ENCODE measurements at places on chromosomes 5 and 9.

DNA sequence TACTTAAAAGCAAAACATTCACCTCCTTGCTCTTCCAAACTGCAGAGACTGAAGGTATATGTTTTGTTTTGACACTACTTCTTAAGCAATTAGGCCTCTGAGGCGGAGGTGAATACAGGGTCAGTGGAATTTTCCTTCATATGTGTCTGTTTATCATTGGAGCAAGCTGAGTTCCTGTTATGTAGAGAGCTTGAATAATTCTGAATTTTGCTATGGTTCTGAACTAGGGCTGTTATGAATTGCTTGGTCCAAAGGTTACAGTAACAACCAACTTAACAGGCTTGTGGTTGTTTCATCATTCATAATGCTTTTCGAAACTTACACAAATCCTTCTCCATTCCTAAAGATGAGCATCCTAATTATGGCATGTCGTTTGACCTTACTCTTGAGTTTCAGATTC, 444.6 kb upstream of the MEF2C start:
- no peak for DNase-seq

- DNase-seq, result no peak
Measured at GRCh38 chr5:151076616-151077015, 4.2 kb downstream of the TNIP1 start.

GRCh38 chr9:89701221-89701798, 96.5 kb downstream of the GADD45G start:
- DNase-seq, result no peak

DNA sequence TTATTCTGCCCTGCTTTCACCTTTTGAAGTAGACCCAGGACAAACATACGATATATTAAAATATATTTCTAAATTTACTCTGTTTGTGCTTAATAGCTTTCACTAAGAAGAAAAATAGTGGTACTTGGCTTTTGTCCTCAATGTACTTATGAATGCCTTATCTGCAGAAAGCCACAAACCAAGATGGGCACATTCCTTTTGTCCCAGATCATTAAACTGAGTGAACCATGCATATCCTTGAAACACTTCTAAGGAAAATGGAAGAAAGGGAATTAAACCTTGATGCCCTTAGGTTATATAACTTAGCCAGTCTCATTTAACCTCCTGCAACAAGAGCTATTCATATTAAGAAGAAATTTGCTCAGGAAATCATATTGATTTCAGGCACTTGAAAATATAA, 553.8 kb upstream of the CDH9 start:
- no peak for DNase-seq

DNA sequence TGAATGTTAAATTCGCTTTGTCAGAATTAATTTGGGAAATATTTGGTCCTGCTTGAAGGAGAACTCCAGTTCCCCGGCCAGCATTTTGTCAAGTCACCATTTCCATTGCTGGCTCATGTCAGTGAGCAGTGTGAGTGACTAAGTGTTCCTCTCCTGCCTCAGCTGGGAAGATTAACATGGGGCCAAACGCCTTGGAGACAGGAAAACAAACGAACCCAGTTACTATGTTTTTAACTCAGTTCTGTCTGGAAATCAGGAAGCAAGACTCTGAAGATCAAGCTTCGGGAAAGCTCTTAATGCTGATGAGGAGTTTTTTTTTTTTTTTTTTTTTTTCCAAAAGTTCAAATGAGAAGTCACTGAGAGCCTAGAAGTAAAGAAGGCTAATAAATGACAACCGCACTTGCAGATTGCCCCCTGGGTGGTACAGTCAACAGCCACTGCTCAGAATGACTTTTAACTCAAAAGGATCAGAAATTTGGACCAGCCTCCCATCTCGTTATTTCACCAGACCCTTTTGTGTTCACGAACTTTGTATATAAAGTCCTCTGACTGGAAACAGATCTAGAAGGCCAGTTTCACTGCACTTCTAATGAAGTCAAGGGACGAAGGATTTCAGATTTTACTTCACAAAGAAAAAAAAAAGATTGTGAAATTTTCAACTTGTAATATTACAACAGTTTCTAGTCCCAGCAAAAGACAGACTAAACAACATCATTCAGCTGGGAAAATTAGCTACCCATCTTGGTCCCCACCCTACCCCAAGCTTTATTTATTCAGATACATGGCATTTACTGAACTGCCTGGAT, 121.3 kb downstream of the LHFPL2 start:
- no peak for DNase-seq

- DNase-seq, result no peak
Measured at GRCh38 chr9:129838707-129839259, 3.5 kb downstream of the USP20 start.

DNA sequence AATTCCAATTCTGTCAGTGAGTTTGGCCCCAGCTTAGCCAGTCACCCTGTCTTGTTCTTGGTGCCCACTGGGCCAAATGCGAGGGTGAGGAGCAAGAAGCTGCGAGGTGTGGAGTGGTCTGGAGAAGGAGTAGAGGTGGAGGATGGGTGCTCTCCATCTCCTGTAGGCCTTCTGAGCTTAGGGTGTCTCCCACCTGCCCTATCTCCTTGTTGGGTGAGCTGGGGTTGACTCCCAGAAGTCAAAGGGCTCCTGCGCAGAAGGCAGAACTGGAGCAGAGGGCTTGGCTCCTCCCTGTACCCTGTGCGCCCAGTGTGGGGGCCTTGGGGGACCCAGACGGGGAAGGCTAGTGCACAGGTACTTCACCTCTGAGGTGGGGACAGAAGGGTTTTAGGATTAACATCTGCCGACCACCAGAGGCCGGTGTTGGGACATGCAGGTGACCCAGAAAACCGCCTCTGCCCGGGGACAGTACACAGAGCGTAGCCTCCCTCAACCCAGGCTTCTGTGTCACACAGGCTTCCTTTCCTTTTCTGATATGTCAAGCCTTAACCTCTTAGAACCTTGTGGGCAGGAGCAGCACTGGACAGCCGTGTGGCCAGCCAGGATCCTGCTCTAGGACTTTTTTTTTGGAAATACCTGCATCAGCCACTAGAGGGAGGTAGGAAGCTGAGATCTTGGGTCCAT, 16.9 kb downstream of the IL5 start:
- no peak for DNase-seq

DNA sequence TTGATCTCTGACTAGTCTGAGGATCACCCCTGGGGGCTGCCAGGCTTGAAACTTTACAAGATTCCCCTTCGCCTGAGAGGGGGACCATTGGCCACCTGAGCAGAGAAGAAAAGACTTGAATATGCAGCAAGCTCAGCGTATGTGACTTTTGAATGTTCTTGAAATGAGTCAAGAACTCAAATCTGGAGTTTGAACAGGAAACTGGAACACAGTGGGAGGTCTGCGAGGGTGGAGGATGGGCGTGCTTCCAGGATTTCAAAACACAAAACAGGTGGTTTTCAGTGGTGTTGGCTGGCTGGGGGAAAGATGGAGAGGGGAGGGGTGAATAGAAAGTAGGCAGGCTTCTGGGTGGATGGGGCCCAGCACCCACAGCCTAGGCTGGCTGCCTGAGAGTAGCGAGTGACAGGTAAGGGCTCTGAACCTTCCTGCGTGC, 40.6 kb downstream of the TMEM174 start:
- no peak for DNase-seq

- peak; percentile 89 for DNase-seq
Measured at GRCh38 chr9:103702572-103702971, 391.5 kb upstream of the SMC2 start.

- DNase-seq, result no peak
Measured at GRCh38 chr9:18976709-18977531, 56.1 kb downstream of the SAXO1 start.

- DNase-seq, result no peak
Measured at GRCh38 chr9:119961774-119962424, 592.7 kb upstream of the BRINP1 start.

- DNase-seq, result no peak
Measured at GRCh38 chr5:96896276-96896675, 20.0 kb downstream of the ERAP2 start.

- no peak for DNase-seq
Measured at GRCh38 chr9:134652291-134653225, 11.0 kb downstream of the COL5A1 start.

GRCh38 chr9:6187272-6187671, 28.3 kb upstream of the IL33 start:
- DNase-seq, result no peak

- no peak for DNase-seq
Measured at GRCh38 chr5:135466178-135467050, 14.3 kb upstream of the TIFAB start.

GRCh38 chr5:123868881-123869280, 356.9 kb downstream of the CSNK1G3 start:
- DNase-seq, result no peak

DNA sequence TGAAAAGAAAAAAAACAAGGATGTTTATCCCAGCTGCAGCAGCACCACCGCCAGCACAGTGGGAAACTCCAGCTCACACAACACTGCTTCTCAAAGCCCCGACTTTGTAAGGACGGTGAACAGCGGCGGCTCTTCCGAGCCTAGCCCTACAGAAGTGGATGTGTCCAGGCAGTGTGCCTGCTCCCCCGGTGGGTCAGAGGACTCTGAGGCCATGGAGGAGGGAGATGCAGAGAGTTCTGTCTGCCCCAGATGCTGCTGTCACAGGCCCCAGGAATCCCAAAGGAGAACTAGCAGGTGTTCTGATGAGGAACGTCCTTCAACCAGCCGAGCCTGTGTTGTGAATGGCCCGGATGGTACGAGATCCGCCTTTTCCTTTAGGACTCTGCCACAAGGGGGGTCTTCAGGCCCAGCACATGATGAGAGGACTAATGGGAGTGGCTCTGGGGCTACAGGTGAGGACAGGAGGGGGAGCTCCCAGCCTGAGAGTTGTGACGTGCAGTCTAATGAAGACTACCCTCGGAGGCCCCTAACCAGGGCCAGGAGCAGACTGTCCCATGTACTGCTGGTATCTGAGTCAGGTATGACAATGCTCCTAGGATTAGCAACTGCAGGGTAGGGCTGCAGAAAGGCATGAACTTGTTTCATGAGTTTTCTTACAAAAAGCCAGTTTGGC, 43.7 kb downstream of the FBXO38 start:
- no peak for DNase-seq

- no peak for DNase-seq
Measured at GRCh38 chr5:159208514-159209437, 577 bp downstream of the RNF145 start.

DNA sequence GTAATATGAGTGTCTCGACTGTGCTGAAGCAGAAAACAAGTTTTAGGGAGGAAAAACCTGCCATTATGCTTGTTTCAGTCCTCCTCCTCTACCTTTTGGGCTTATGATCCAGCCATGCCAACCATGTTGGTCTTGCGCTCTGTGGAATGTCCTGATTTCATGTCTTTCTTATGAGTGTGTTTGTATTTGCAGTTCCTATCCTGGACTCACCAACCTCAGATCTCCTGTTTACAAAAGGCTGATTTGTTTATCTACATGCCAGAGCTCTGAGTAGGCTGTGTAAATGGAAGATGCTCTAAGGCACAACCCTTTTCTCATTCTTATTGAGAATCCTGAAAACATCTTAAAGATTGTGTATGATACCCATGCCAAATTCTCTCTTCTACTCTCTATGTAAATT, 138.6 kb downstream of the ARHGEF28 start:
- DNase-seq, result no peak

- DNase-seq, result no peak
Measured at GRCh38 chr5:153779836-153780235, 258.9 kb downstream of the FAM114A2 start.
